Bronchial epithelial cell (primary cell): ENCODE measurements at places on chromosomes 1 and 21.

DNA sequence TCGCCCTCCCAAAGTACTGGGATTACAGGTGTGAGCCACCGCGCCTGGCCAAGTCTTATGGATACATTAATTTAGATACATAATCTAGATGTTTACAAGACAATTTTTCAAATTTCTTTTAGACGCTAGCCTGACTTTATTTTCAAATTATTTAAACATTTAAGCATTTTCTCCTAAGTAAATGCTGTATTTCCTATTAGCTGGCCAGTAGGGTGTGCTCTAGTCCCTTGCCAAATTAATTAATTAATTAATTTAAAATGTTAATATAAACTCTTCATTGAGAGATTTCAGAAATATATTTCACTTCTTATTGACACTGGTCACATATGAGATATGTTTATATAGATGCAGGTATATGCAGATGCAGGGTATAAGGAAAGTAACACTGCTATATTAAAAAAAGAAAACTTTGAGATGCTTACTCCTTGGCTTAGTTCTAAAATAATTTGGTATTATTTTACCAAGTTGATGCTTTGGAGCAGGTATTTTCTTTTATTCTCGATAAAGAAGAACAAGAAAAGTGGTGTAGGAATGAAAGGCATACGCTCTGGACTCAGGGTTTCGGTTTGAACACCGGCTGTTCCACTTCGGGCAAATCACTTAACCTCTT is 5.2 kb upstream of the ERRFI1 start:
- DNase-seq: no peak

DNA sequence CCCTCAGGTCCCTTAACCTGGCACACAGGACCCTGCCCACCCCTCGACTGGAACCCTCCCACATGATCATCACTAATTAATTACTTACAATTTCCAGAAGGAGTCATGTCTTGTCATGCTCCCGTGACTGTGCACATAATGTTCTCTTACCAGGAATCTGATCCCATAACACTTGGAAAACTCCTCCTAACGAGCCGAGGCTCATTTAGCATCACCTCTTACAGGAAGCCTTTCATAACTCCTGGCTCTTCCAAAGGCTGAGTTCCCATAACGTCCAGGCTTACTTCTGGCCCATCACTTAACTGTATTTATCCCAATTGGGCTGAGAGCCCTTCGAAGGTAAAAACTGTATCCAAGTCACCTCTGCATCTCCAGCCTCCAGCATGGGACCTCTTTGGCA is 147.9 kb upstream of the JUN start:
- peak; percentile 76 for DNase-seq

DNA sequence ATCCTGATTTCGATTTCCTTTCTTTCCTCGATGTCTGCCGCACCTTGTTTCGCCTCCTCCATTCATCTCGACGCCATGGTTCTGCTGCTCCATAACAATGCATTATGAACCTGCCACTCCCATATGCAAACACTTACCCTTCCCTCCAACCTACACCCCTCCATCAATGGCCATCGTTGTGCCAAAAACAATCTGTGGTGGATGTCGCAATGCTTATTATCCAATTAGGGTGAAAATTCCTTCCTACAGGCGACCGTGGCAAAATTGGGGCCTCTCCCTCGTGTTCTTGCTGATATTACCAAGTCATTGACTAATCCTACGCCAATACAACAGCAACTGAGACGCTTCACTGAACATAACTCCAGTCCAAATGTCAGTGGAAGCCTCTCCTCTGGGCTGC is 40.3 kb downstream of the CLEC20A start:
- no peak for DNase-seq

DNA sequence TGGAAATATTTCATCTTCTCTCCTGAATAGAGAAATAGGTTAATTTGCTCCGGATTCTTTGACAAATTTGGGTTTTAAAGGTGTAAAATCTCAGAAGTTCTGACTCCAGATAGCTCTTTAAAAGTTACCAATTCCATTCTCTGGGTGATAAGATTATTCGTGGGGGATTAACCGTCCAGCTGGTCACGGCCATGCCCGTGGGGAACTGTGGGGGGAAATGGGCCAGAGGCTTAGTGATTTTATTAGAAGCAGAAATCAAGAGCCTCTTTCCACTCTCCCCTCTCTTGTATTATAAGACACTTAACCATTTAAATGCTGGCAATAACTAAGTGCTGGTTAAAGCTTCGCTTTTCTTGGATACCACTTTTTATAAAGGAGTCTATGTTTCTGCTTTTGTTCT is 376.4 kb upstream of the KAZN start:
- no peak for DNase-seq

DNA sequence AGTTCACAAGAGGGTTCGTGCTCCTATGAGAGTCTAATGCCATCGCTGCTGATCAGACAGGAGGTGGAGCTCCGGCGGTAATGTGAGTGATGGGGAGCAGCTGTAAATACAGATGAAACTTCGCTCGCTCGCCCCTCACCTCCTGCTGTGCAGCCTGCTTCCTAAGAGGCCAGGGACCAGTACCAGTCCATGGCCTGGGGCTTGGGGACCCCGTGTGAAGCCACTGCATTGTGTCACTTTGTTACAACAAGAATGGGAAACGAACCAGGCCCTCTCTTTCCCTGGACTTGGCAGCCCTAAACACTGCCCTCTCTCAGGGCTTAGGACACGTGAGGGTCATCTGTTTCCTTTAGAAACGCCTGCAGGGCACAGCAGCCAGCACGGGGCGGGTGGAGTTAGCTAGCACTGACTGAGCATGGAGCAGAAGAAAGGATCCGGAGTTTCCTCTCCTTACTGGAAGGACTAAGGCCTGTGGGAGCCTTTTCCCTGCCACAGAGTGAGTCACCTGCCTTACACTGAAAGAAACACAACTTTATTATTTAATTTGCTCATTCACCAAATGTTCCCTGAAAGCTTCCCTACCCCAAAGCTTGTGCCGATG is 185.2 kb upstream of the TMEM51 start:
- peak; percentile 54 for DNase-seq

GRCh38 chr1:159936273-159936904 is 9.0 kb downstream of the IGSF9 start:
- DNase-seq: no peak

DNA sequence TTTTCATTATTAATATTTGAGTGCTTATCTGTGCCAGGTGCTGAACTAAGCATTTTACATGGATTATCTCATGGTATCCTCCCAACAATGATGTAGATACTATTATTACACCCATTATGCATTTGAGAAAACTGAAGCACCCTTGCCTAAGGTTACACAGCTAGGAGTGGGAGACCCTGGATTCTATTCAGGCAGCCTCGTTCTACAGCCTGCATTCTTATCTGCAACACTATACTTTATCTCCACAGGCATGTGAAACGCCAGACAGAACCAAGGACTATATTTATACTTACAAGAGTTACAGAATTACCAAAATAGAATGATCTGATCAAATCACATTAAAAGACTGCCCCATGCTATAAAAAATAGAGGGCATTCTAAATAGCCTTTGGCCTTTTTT is 22.4 kb downstream of the LPAR3 start:
- DNase-seq: no peak

- no peak for DNase-seq
These were observed 178.6 kb downstream of the GIPC2 start for GRCh38 chr1:78224246-78224785.

DNA sequence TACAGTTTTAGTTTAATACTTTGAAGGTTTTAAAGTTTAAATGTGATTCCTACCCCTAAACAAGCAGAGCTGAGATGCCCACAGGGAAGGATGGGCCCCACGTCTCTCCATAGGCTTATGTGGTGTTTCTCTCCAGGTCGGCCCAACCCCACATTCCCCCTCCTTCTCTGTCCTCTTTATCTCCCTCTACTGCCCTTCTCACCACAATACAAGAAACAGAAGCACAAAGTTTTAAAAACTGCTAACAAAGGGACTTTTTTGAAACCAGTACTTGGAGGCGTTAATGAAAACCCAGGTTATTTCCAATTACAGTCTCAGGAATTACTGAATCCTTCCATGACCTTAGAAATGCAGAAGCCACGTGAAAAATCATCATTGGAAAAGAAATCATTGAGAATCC is 324.0 kb downstream of the NTNG1 start:
- no peak for DNase-seq

GRCh38 chr1:11784993-11785769 is 20.6 kb downstream of the MTHFR start:
- peak; percentile 29 for DNase-seq

GRCh38 chr1:242002072-242002471 is 3.2 kb upstream of the MAP1LC3C start:
- DNase-seq: no peak

- no peak for DNase-seq
These were observed 37.4 kb downstream of the NSL1 start for GRCh38 chr1:212754193-212754592.

DNA sequence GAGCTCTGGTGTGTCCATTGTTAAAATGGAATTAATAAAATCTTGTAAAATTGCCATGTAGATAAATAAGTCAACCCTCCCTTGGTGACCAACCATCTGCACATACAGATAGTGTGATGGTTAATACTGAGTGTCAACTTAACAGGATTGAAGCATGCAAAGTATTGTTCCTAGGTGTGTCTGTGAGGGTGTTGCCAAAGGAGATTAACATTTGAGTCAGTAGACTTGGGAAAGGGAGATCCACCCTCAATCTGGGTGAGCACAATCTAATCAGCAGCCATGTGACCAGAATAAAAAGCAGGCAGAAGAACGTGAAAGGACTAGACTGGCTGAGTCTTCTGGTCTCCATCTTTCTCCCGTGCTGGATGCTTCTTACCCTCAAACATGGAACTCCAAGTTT is 174.8 kb downstream of the LTN1 start:
- DNase-seq: no peak

- DNase-seq: no peak
These were observed 8.3 kb downstream of the TENT5C start for GRCh38 chr1:117613969-117614729.

- peak; percentile 20 for DNase-seq
These were observed 37.4 kb downstream of the PCAT6 start for GRCh38 chr1:202848191-202848542.
